ENCODE measurements at places on chromosomes 5 and 9. TPM values are rescaled to one million over a fixed set of nuclear protein-coding genes. Genes with fewer than 3 reads are reported as not detected.

- DNase-seq = no peak
Observed at GRCh38 chr9:26058111-26058895, 380.1 kb upstream of the TUSC1 start.

- no peak for DNase-seq
Observed at GRCh38 chr5:8288897-8289516, 420.1 kb downstream of the MTRR start.

NAIF1 gene
- total RNA-seq = 9.3 TPM

PTPN3 gene
- 1.0 TPM for total RNA-seq

INSL6 gene
- not detected for total RNA-seq

All from A673 (cell line).